ENCODE measurements at places on chromosomes 16 and 17.

DNA sequence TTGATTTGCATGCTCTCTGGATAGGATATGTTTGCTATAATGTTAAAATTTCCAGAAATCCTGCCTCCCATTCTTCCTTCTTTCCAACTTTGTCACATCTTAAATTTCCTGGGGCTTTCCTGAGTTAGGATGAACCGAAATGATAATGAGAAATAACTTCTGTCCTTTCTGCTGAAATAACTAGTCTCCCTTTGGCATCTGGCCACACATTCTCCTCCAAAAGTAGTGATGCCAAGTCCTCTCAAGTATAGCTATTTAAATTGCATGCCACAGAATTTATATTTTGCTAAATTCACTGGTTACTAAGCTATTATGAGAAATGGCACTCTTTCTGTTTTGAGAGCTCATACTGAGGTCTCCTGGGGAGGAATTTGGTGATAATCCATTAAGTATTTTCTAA is 30.6 kb downstream of the FAM20A start:
- DNase-seq: no peak

DNA sequence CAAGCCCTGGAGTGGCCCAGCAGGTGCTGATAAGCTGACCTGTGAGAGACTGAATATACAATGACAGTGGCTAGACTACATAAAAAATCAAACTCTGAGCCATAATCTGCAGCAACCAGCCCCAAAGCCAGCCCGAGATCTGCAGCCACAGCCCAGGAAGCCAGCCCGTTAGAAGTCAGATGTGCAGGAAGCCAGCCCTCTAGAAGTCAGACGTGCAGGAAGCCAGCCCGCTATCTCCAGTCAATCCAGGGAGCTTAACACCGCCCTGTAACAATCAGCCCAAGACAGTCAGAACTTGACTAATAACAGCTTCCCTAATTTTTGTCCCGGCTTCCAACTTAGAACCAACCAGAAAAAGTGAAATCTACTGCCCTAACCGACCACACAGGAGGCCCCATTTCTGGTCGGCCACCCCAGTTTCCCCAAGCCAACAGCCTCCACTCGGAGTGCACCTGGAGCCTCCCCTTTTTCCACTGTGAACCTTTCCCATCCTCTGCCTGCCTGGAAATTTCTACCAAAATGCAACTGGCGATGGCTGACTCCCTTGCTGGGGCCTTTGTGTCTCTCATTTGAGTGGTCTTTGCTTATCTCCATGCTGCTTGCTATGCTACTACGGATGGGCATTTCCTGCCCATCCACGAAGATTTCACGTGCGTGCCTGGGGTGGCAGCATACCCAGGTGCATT is 769.3 kb downstream of the KCNJ18 start:
- no peak for DNase-seq

DNA sequence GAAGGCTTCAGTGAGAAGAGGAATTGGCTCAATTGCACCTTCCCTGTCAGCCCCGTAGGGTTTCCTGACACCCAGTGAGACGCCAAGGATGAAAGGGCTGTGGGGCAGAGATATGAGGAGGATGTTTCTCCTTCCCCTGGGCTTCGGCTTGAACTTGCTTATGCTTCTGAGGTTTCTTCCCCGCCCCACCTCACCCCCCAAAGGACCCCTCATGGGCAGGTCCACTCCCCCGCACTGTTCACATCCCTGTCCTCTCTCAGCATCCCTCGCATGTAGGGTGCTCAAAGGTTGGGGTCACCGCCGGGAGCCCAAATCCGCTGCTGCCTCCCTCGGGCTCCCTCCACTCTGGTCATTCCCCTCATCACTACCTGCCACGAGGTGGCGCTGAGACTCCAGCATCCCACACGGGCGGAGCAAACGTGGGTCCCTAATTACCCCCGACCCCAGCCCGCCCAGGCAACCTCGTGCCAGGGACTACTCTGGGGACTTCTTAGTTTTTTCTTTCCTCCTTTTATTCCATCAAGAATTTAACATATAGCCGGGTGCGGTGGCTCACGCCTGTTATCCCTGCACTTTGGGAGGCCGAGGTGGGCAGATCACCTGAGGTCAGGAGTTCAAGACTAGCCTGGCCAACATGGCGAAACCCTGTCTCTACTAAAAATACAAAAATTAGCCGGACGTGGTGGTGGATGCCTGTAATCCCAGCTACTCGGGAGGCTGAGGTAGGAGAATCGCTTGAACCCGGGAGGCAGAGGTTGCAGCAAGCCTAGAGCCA is 3.3 kb upstream of the TRARG1 start:
- peak; percentile 13 for DNase-seq

DNA sequence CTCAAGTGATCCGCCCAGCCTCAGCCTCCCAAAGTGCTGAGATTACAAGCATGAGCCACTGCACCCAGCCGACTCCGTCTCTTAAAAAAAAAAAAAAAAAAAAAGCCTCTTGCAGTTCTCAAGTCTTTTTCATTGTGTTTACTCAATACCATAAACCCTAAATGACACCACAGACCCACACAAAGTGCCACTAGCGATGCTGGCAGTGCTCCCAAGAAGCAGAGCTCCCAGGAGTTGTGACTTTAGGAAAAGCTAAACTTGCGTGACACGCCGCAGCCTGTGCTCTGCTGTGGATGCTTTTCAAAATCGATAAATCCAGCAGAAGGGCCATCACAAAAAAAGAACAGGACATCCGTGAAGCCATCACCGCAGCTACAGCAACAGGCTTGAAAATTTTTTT is 114.7 kb downstream of the ANKRD11 start:
- no peak for DNase-seq

DNA sequence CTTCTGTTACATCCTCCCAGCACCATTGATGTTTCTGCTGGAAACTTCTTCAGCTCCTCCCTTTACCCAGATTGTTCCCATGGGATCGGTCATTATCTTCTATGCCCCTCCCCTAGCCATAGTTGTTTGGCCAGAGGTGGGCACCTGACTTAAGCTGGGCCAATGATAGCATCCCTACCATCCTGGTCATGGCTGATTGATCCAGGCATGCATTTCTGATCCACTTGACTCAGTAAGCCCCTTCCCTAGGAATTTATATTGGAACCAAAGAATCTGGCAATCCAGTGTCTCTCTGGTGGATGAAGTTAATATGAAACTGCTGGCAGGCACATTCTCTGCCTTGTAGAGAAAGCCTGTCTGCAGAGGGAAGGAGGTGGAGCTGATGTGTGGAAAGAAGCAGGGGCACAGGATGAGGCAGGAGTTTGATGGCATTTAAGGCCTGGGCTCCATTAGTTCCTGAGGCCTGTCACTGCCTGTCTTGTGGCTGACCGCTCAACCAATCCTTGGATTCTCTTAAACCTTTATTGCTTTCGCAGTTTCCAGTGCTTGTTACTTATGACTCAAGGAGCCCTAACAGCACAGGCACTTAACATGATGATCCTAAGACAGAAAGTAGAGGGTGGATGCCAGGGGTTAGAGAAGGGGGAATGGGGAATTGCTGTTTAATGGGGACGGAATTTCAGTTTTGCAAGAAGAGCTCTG is 152.4 kb downstream of the ABCC12 start:
- no peak for DNase-seq

GRCh38 chr17:708132-708531 is 6.5 kb downstream of the VPS53 start:
- no peak for DNase-seq

- DNase-seq: no peak
These were observed 222.2 kb upstream of the EEF2KMT start for GRCh38 chr16:5319799-5320198.

DNA sequence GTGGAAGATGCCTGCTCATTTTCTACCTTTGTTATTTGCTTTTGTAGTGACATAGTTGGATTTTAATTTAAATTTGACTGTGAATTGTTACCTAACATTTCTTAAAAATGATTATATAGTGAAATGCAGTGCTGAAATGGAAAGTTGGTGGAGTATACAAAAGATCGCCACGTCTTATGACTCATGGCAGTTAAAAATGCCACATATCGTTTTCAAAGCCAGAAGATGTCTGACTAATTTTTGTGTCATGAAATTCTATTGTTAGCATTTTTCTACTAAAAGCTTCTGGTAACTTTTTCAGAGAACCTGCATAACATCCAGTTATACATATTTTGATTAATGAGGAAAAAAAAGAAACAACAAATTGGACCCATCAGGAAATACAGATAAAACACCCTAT is 20.6 kb downstream of the MAP2K4 start:
- no peak for DNase-seq

DNA sequence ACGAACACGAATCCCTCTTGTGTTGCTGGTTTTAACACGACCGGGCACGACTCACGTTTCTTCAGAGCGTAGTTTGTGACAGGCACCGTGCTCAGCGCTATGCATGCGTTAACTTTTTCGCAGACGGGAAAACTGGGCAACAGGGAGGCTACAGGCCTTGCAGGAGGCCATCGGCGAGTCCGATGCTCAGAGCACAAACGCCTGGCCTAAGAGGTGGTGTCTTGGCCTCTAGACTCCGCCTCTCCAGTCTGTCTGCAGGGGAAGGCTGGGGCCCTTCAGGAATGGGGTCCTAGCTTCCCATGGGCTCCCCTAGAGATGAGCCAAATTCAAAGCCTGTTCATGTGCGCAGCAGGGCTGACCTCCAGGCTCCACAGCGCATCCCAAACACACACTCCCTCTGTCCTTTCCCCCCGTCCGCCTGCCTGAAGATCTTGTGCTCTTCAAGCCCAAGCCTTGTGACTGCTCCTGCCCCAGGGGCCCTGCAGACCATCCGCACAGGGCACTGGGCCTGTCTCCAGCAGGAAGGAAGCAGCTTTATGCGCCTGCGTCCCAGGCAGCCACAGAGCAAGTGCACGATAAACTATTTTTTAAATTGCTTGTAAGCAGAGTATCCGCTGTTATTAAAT is 3.1 kb downstream of the CLCN7 start:
- DNase-seq: no peak

GRCh38 chr17:81165246-81166032 is at the start of gene PVALEF:
Gene PVALEF, plus strand, starts transcription at chr17:81165507. Its CDS starts 15,720 bp downstream, at chr17:81181227.
- peak; percentile 59 for DNase-seq

DNA sequence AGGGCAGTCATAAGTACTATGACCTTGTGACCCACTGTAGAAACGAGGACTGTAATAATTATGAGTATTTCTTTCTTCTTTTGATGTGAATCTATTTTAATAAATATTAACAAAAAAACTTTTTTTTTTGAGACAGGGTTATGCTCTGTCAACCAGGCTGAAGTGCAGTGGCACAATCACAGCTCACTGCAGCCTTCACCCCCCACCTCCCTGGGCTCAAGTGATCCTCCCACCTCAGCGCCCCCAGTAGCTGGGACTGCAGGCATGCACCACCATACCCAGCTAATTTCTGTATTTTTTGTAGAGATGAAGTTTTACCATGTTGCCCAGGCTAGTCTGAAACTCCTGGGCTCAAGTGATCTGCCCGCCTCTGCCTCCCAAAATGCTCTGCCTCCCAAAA is 32.6 kb downstream of the SCPEP1 start:
- no peak for DNase-seq

- DNase-seq: peak; percentile 40
These were observed at the start of gene C17orf113 for GRCh38 chr17:42050393-42051012. Gene C17orf113, minus strand, starts transcription at chr17:42050601. Its CDS starts 7,225 bp downstream, at chr17:42043376.

DNA sequence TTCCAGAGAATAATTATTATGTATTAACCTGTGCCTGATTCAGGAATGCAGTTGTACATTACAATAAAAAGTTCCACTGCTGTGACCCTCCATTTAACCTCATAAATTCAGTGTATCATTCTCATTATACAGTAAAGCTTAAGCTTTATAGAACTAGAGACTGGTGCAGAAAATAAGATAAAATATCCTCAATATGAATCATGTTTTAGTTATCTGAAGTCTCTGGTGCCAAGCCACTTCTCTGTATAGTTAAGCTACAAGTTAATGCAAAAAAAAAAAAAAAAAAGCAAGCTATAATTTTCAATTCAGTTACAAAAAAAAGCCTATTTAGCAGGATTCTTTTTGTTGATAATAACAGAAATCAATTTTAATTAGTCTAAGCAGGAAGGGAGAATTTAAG is 22.4 kb upstream of the SMIM36 start:
- no peak for DNase-seq

DNA sequence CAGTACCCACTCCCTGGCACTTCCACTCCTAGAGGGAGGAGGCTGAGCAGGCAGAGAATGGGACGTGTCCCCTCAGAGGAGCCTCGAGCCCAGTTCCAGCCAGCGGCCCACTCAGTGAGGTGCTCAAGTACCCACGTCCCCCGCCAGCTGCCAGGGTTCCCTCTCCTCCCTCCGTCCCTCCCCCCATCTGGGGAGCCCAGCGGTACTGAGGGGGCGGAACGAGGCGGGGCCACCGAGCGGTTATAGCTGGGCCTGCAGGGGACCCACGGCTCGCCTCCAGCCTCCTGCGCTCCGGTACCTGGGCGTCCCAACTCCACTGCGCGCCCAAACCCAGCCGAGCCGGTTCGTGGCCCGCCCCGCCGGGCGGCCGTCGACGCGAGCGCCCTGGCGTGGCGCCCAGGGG is at the start of gene NPW:
Gene NPW (plus strand): TSS at position 268 of the 403 bp plus-strand sequence.
- DNase-seq: no peak

- no peak for DNase-seq
These were observed 56.6 kb downstream of the USP32 start for GRCh38 chr17:60335289-60335688.

GRCh38 chr17:54666559-54666958 is 234.1 kb upstream of the TOM1L1 start:
- no peak for DNase-seq

GRCh38 chr16:89897204-89897603 is 21.5 kb upstream of the MC1R start:
- no peak for DNase-seq

DNA sequence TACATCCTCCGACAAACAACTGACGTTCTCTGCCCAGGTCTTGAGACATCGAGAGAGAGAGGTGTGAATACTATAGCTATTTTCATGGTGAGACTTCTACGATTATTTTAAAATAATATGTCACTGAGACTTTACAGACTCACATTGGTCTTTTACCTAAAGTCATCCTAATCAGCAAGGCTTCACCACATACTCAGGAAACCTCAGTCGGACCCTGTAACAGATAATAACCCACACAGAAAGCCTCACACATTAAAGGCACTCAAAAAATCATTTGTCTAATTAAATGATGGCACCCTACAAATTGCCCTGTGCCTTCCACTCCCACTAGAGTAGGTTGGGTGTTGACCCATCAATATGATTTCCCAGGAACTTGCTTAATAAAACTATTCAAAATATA is 19.8 kb upstream of the SLC39A11 start:
- no peak for DNase-seq

DNA sequence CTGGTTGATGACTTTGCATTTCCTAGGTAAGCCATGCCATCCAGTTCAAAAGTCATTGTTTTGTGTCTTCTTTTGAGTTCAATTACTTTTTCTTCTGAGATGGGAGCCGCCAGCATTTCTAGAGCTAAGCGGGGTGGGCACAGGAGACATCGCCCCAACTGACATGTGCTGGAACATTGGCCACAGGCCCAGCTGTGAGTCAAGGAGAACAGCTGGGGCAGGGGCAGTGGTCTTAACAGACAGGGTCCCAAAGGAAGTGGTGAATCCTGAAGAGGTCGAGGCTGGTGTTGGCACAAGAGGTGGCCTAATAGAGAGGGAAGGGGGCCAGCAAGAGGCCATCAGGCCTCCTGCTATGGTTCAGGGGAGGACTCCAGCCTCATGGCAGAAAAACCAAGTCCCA is 17.1 kb downstream of the RAB11FIP4 start:
- no peak for DNase-seq

- DNase-seq: peak; percentile 46
These were observed 24.3 kb upstream of the RFFL start for GRCh38 chr17:35087731-35088355.
